AML-193 (cell line): ENCODE measurements at places on chromosomes 16 and 17.

DNA sequence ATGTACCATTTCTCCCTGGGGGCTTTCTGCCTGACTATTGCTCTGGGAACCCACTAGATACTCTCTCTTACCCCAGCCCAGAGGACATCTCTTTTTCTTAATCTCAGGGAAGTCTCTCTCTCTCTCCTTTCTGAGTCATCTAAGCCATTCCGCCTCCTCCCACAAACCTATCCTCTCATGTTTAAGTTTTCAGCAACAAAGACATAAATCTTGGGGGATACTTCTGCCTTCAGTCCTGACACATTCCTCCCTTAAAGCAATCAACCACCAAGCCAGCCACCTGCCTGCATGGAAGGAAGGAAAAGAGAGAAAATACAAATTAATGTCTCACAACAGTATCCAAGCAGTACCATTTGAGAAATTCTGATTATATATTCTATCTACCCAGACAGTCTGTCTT lies 128.8 kb downstream of the HS3ST2 start:
- no peak for DNase-seq

DNA sequence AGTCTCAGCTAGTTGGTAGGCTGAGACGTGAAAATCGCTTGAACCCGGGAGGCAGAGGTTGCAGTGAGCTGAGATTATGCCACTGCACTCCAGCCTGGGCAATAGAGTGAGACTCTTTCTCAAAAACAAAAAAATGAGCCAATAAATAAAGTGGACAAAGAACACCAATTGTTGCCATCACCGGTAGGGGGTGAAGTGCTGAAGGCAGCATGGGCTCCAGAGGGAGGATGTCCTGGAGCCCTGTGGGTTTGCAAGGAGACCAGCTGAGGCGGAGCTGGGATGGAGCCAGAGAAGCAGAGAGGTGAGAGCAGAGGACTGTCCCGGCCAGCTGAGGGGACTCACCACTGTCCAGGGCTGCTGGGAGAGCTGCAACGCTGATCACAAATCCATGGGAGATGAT lies 13.8 kb downstream of the CHST6 start:
- DNase-seq = no peak

GRCh38 chr17:3983606-3984484 lies 19.6 kb upstream of the ATP2A3 start:
- DNase-seq = no peak

DNA sequence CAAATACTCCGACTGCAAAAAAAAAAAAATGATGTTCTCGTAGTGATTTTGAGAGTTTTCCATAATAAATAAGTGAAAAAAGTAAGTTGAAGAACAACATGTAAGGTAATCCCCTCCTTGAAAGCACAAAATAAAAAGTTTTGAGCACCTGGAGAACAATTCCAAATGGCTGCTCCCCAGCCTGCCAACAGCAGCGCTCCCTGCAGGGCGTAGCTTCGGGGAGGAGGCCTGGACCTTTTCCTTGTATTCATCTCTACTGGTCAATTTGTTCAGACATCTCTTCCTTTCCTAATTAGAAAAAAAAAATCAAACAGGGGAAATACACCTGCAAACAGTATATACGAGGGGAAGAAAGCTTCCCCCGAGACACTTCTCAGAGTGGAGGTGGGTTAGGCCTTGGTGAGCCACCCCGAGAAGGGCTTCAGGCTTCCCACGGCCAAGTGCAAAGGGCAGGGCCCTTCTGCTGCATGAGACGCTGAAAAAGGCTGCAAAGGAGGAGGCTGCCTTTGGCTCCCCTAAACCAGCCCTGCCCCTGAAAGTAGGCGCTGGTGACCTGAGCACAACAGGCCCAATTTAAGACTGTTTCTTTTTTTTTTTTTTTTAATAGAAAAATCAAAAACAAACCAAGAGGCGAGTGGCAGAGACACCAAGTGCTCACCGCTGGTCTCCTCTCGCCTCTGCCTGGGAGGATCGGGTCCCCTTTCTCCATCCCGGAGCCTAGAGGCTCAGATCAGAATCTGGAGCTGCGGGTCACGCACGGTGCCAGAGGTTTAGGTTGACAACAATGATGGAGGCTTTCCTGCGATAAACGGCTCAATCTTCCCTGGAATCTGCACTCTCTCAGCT lies 193.1 kb upstream of the FOXF1 start:
- no peak for DNase-seq

DNA sequence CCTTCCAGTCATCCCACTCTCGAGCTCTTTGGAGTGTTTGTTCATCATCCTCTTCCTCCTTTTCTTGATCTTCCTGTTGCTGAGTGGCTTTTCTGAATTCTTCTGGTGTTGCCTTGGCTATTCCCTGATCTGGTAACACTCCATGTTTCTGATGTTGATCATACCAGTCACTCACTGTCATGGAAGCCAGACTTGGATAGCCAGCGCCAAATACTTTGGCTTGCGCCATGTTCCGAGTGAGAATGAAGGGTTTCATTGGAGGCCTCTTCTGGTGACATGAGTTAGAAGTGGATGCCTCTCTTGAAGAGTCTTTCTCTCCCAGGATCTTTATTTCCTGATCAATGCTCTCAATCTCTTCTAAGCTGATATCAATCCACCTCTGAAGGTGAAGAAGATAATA lies 31.2 kb downstream of the TEX14 start:
- DNase-seq = no peak

DNA sequence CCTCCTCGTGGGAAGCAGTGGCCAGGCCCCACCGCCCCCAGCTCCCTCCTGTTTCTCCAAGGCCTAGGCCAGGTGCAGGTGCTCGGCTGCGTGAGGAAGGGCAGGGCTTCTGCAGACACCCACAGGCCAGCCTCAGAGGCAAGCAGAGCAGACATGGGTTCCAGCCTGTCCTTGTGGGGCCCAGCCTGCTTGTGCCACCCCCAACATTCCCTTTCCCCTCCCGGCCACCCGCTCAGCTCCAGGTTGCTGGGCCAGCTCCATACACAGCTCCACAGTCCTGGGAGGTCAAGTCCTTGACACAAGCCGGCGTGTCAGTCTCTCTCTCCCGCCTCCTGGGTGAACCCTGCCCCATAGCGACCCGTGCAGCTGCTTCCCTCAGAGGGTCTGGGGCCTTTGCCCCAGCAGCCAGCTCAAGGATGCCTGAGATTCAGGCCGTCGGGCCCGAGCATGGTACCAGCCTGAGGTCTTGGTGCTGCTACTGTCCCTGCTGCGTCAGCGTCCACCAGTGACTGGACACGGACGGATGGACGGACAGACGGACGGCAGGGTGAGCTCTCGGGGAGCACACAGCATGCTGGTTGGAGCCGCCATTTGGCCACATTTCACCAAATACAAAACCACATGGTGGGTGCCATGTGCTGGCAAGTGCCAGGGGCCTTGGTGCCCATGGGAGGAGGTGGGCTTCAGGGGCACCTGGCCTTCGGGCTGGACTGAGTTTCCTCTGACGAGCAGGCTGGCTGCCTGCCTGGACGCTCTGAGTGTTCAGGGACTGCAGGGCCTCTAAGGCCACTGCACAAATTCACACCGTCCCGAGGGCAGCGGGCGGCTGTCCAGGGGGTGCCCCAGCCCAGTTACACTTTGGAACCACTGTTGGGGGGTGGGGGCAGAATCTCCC lies 8.0 kb downstream of the SECTM1 start:
- DNase-seq = no peak

GRCh38 chr16:66588981-66589713 lies 9.9 kb downstream of the CMTM2 start:
- peak; percentile 90 for DNase-seq

- no peak for DNase-seq
Measured at GRCh38 chr16:87375426-87376135, 8.0 kb downstream of the FBXO31 start.

GRCh38 chr16:661184-661821 lies 6.6 kb upstream of the RHOT2 start:
- no peak for DNase-seq

- no peak for DNase-seq
Measured at GRCh38 chr16:67304020-67304419, 22.5 kb downstream of the KCTD19 start.

DNA sequence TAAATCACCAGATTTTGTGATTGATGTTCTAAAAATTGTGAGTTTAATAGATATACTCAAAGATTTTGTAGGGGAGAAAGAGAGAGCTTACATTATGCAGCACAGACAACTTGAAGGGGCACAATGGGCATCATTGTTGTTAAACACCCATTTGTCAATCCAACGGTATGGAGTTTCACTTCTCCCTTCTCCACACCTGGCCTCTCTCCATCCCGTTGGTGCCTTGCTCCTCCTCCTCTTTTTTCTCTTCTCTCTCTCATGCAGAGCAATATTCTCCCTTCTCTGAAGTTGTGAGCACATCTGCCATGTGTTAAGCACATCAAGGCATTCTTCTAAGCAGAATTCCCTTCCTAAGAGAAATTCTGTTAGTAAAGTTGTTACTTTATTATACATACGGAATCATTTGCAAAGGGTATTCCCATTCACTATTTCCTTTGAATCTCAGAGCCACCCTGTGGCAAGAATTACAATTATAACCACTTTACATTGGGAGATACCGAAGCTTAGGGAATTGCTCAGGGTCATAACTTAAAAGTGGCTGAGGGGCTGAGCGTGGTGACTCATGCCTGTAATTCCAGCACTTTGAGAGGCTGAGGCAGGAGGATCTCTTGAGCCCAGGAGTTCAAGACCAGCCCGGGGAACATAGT lies 40.5 kb upstream of the SKAP1 start:
- no peak for DNase-seq

- DNase-seq = peak; percentile 77
Measured at GRCh38 chr17:29180034-29180787, at the start of gene MYO18A. Gene MYO18A, minus strand, starts transcription at chr17:29180398. Its CDS starts 13,458 bp downstream, at chr17:29166940.

DNA sequence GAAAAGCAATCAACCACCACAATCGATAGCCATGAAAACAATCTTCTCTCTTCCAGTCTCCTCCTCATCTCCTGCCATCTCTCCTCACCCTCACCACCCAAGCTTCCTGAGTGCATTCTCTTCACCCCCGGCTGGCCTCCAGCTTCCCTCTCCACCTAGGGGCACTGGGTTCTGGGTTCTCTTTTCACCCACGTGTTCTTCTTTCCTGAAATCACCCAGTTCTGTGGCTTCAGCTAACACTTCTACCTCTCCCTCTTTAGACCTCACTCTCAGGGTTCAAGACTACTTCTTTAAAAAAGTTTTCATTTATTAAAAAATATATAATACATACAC lies 8.2 kb downstream of the ITGAM start:
- DNase-seq = no peak

DNA sequence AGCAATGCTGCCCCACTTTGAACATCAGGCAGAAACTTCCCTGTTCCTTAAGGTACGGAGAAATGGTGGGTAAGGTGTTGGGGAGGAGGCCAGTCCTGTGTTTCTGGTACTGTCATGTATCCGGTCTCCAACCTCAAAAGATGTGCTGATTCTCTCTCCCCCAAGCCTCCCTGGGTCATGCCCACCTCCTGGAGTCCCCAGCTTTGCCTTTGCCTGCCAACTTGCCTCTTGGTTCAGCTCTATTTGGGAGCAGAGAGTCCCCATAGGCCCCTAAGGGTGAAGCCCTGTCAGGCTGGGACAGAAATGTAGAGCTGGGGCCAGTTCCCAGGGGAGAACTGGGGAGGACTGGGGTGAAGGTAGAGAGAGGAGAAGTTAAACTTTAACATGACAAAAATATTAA lies 1.6 kb upstream of the TBX21 start:
- no peak for DNase-seq

DNA sequence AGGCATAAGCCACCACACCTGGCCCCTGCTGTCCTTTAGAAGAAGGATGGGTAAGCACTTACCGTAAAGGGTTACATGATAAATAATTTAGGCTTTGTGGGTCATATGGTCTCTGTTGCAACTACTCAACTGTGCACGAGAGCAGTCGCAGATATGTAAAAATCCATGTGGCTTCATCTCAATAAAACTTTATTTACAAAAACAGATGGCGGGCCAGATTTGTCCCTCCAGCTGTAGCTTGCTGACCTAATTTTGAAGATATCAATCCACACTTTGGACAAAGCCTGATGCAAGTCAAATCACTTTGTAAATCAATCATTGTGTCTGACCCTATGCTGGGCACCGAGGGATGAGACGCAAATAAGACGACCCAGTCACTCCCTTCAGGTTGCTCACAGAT lies 12.1 kb downstream of the TEKT5 start:
- DNase-seq = no peak

DNA sequence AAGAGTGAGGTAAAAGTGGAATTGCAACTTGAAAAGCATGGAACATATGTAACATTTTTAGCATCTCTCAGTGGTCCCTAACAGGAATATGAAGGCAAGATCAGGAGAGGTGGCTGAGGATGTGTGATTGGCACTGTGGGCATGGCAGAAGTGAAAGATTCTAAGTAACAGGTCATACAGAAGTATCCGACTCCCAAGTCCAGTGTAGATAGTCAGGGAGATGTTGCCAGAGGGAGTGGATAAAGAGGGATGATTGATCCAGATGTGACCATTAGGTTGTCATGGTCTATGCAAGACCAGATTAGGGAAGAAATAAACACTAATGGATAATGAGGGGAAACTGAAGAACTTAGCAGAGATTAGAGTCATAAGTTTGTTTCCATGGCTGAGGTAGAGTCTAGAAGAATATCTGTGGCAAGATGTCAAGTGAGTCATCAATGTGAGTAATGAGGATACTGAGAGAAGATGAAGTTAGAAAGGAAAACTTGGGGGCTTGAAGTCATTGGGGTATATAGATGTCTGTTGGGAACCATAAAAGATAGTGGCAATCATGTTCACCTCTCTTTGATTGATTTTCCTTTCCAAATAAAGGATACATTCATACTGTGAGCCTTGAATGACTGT lies 23.9 kb upstream of the CAPNS2 start:
- no peak for DNase-seq

DNA sequence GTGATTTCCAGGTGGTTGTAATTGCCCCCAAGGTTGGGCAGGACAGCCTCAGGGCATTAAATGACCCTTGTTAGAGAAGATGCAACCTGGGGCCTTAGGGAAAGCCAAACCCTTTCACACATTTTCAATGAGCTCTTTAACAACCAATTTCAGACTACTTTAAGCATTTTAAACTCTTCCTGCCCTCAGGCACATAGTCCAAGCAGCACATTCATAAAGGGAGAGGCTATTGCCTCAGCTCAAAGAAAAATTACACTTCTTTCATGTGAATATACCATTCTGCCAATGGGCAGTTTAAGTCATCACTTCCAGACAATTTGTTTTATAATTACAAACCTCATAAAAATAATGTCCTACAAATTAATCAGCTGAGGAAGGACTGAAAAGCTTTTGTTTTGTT lies 544.5 kb downstream of the NPIPA7 start:
- DNase-seq = no peak

GRCh38 chr16:73771196-73772064 lies 525.2 kb upstream of the PSMD7 start:
- no peak for DNase-seq

GRCh38 chr16:79560318-79560717 lies 40.2 kb downstream of the MAF start:
- DNase-seq = no peak

DNA sequence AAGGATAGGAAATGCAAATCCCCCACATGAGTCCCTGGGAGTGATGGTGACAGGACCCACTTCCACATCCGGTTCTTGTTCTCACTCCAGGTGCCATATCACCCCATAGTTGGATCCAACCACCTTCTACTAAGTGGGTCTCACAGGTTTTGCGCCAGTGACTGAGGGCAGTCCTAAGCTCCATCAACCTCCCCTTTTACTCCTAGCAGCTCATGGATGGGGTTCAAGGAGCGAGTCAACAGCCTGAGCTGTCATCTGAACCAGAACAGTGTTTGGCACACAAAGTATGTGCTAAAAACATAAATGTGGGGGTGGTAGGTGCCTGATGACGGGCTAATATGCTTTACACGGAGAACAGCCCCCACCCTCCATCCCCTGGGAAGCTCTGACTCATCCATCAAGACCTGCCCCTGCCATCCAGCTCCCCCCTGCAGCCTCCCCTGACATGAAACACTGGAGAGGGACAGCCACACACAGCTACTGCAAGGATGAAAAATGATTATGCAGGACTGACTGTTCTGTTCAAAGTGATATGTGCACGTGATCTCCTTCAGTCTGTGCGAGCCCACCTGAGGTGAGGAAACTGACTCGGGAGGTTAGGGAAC lies 143.2 kb upstream of the CDH5 start:
- DNase-seq = no peak
